ENCODE measurements at places on chromosomes 6 and 20.

DNA sequence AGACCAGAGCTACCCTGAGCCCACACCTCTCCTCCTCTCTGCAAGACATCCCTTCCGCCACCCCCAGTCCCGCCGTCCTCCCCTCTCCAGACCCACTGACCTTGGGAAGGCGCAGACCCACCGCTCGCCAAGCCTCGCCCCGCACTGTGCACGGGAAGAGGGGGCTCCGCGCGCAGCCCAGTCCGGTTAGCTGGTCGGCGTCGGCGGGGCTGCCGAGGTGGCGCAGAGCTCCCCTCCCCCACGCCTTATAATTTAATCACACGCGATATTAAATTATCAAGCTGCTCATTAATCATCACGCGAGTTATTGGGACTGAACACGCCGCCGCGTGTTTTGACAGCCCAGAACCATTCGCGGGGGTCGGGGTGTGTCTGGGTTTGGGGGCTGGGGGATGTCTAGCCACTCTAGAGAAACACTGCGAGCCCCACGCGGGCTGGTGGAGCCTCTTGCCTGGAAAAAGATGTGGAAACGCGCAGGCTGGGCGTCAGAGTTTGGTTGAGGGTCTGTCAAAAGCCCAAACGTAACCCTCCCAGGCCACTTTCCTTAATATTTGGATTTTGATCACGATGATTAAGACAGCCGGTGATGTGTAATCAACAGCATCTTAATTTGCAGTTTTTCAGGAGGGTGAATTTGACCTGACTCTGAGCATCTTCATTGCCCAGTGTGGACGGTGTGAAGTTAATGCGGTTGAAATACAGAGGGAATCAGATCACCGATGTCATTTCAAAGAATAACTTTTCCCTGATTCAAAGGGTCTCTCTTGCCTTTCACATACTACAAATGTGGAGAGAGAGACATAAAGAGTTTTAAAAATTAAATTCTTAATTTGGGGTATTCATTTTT, at the start of gene LINC00237:
Gene LINC00237, minus strand, starts transcription at position 188 of the 847 bp plus-strand sequence.
- no peak for DNase-seq

GRCh38 chr6:36954262-36954931, at the start of gene PI16:
PI16 (plus strand) TSS chr6:36954738; CDS start chr6:36954761, 23 bp downstream.
- no peak for DNase-seq

GRCh38 chr20:52985687-52986086, 13.5 kb downstream of the TSHZ2 start:
- no peak for DNase-seq

DNA sequence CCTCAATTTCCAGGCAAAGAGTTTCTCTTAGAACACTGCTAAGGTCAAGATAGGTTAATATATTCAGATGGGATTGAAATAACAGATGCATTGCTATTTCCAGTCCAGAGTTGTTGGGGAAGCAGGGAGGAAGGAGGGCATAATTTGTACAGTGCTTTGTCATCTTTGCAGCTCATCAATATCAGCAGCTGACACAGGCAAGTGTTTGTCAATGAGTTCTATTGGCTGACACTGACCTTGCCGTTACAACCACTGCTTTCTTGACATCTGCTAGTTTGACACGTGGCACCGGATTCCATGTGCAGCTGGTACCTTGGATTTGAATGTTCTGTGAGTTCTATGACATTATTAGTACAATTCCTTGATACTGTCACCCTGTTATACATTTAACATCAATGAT, 28.0 kb upstream of the MLIP start:
- DNase-seq = peak; percentile 42

- DNase-seq = no peak
These were observed 112.2 kb upstream of the ARMC2 start for GRCh38 chr6:108736002-108736361.

DNA sequence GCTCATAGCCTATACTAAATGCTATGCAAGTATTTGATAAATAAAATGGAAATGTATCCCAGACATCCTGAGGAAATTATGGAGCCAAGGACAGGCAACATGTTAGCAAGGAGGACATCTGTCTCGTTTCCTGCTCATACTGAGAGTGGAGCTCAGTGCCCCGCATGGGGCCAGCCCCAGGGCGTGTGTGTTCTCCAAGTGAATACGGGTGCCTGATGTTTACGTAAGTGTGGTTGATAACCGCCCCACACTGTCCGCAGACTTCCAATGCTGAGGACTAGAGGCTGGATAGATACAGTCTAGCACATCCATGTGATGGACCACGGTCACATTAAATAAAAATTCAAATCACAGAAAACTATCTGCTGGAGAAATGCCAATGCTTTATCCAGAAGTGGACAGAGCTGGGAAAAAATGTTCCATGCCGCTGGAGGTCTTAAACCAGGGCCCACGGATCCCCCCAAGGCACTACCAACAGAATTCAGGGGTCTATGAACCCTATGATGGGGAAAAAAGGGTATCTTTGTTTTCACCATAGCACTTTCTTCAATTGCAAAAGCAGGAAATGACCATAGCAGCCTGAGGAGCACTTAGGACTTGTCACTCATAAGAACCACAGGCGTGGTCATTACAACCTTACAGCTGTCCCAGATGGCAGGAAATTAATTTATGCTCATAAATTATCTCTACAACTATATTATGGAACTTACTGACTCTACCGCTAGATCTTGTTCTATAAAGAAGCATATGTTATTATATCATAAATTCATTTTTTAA, 24.9 kb downstream of the TGM2 start:
- DNase-seq = peak; percentile 2

DNA sequence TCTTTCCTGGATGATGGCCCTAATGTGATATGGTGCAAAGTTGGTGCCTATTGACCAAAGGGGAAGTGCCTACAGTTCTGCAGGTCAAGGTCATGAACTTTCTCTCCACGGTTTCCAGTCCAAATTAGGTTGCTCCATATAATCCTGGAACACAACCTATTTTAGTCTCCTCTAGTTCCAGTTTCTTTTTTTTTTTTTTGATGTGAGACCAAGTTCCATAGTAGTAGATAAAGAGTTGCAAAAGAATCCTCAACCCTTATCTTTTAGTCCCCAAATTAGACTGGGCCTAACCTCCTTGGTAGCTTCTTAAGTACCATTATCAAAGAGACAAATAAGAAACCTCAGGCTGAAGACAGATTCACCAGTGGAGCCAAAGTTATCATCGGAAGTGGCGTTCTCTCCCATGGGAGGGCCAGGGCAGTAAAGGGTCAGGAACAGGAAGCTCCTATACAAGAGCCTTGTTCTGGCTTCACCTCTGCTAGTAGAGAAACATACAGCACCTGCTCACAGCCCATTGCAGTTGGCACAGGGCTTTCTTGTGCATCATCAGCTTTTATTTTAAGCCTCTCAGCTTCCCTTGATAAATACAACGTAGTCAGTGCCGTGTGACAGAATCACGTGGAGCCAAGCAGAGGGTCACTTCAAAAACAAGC, 132.2 kb upstream of the RREB1 start:
- no peak for DNase-seq

DNA sequence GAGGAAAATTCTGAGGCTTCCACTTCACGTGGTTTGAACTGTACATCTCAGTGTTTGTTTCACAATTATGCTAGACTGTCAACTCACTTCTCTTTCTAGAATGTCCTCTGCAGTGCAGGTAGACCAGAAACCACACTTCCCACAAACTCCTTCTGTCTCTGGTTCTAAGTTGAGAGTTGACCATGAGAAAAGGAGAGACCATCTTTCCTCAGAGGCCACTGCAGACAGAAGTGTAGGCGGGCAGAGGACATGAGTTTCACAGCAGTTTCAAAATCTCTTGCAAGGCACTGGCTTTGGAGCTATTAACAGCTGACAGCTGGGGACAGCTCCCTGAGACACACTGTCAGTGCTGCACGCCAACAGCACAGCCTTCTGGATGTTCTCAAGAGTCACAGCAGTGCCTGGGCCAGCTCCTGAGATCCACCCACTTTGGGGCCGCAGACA, 55.4 kb upstream of the MOXD1 start:
- DNase-seq = peak; percentile 56

- no peak for DNase-seq
These were observed 36.0 kb downstream of the YTHDF1 start for GRCh38 chr20:63179687-63180568.

DNA sequence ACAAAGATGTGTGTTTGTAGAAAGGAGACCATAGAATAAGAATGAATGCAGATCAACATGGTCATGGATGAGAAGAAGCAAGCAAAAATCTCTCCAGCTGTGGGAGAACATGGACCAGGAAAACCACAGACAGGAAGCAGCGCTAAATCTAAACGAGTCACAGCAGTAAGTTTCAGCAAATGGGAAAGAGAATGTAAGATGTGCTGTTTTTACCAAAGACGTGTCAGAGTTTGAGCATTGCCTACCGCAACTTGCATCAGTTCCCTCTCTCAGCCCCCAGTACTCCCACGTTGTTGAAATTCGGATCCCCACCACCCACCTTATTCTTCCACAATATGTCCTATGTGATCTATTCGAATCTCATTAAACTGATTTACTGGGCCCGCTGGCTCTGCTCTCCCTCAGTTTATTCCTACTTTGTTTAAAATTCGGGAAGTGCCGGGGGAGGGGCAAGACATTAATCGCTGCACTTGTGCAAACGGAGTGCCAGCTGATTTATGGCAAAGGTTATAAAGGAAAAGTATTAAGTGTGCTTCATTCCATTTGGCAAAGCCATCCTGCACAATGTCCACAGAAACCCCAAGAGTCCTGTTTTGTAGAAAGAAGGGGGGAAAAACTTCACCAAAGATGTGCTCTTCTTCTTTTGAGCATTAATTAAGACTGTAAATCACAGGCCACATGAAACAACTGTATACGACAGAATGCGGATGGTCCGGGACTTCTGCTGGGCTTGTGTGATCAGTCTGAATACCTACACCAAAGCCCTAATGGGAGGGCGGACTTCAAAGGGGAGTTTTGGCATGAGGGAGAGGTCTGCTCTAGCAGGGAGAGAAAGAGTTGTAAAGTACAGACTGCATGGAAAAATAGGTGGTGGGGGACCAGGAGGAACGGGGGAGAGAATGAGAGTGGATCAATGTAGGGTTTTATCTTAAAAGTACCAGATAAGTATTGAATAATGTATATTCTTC, 59.1 kb upstream of the PRDM1 start:
- DNase-seq = no peak

- no peak for DNase-seq
These were observed 1028.3 kb upstream of the EYS start for GRCh38 chr6:66735106-66735890.

GRCh38 chr6:161061576-161061975, 70.0 kb downstream of the MAP3K4 start:
- no peak for DNase-seq

GRCh38 chr20:57400231-57400701, 9.1 kb downstream of the RBM38 start:
- DNase-seq = no peak

DNA sequence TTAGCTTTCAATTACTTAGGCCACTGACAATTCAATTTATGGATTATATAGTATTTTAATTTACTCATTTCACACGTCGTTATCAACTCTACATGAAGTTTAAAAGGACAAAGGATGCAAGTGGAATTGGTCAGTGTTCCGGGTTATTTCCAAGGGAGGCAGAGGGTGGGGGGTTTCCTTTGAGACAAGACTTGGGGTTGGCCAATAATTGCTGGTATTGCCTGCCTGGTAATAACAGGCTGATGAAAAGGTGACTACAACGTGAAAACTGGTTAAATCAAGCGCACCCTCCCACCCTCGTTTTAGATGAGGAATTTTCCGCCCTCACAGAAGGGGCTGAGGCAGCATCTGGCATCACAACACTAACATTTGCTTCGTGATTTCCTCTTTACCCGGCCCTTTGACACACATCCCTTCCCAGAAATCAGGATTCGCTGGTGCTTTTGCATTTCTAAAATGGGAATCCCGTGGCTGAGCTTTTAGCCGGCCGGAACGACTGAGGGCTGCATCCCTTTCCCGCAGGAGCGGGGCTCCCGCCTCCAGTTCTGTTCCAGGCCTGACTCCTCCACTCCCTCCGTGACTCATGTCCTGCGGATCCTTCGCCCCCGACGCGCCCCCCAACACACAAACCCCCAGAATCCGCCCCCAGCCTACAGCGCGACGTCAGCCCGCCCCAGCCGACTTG, 999 bp upstream of the PIM1 start:
- no peak for DNase-seq

DNA sequence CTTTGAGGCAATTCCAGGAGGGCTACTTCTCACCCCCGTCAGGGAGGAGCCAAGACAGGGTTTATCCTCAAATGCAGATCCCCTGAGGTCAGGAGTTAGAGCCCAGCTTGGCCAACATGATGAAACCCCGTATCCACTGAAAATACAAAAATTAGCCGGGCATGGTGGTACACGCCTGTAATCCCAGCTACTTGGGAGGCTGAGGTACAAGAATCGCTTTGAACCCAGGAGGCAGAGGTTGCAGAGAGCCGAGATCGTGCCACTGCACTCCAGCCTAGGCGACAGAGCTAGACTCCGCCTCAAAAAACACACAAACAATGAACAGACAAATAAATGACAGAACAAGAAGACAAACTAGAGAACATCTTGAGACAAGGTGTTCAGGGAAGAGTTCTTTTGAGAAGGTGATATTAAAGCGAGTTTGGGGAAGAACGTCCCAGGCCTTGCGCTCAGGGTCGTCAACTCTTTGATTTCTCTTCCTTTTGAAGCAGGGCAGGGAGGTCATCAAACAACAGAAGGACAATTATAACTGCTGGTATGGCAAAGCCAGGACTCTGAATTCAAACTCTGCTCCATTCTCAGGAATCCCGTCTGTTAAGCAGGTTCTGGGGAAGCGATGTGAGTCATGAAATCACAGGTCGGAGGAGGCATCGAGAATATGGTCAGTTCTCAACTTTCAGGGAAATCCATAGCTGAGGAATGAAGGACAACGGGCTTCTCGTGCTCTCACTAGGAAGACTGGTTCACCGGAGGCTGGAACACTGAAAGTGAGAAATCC, 1.4 kb upstream of the RALY start:
- no peak for DNase-seq

DNA sequence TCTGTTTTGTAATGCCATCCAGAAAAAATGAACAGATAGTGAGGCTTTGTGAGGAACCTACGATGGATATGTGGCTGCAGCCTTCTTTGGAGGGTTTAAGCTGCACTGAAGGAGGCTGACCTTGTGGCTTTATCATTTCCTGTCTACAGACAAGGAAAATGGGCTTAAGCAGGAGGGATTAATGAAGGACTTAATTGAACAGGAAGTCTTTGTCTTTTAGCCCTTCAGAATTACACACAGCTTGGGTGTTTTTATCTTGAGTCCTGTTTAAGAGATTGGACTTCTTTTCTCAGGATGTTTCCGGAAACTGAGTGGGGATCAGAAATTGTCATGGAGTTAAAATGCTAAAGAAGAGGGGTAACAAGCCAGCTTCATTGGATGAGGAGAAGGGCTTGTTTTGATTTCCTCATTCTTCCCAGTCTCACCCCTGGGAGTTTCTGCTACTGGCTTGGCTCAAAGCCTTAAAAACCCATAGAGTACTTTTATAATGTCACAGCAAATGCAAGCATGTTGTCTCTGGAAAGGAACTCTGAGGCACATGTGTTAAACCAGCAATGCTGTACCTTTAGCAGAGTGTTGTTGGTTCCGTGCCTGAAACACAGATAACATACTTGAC, 193.6 kb downstream of the JARID2 start:
- no peak for DNase-seq
